ENCODE measurements at places on chromosomes 7 and 10.

GRCh38 chr10:7027237-7027912 lies 383.5 kb downstream of the SFMBT2 start:
- no peak for DNase-seq

- DNase-seq: no peak
These were observed 3.8 kb upstream of the ADAMTS14 start for GRCh38 chr10:70668454-70668970.

- DNase-seq: no peak
These were observed 530.9 kb downstream of the PTPRN2 start for GRCh38 chr7:158056761-158057160.

- DNase-seq: no peak
These were observed 25.5 kb upstream of the EBLN1 start for GRCh38 chr10:22243321-22243720.

GRCh38 chr10:86043236-86043635 lies 323.4 kb downstream of the GRID1 start:
- DNase-seq: no peak

DNA sequence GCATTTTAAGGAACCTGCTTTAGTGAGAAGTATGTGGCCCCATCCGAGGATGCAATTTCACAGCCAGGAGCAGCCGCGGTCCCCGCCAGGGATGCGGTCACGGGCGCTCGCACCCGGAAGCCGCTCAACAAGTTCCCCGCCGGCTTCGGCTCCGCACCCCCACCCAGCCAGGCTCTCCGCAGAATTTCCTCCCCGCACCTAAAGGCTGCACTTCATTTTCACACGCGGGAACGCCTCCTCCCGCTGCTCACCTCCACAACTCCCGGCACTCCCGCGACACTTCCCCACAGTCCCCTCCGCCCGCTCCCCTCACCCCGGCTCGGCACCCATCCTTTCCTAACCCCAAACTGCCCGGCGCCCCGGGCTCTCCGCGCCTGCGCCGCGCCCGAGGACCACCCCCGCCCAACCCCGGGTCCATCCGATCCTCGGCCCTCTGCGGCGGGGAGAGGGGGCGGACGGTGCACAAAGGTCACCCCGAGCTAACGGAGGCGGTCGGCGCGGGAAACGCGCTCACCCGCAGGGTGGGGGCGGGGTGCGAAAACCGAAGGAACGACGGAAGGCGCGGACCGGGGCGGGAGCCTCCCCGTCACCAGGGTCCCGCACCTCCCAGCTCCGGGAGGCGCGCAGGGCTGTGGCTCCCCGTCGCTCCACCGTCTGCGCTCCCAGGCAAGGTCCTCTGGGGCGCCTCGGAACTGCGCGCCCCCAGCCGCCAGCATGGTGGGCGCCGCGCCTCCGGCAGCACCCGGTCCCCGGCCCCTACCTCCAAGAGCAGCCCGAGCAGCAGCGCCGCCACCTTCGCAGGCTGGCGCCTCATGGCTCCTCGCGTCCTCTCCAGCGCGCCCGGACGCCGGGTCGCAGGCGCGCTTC lies 558 bp downstream of the VOPP1 start:
- no peak for DNase-seq

GRCh38 chr7:74498996-74499834 lies 45.5 kb downstream of the GTF2IRD1 start:
- DNase-seq: no peak
